Fibroblast of villous mesenchyme (primary cell): ENCODE measurements at places on chromosomes 4 and X. TPM values are rescaled to one million over a fixed set of nuclear protein-coding genes. Genes with fewer than 3 reads are reported as not detected.

Gene GYPE
- 0.64 and 0.86 TPM in 2 replicates for total RNA-seq

Gene MAPK10
- 4.8 and 12.1 TPM in 2 replicates for total RNA-seq

Gene HERC6
- total RNA-seq: 8.7 and 12.5 TPM in 2 replicates

Gene SCD5
- total RNA-seq: 2.3 and 6.9 TPM in 2 replicates

Gene TNIP3
- 0.32 and 0.43 TPM in 2 replicates for total RNA-seq

Gene USP26
- not detected in 2 replicates for total RNA-seq

DNA sequence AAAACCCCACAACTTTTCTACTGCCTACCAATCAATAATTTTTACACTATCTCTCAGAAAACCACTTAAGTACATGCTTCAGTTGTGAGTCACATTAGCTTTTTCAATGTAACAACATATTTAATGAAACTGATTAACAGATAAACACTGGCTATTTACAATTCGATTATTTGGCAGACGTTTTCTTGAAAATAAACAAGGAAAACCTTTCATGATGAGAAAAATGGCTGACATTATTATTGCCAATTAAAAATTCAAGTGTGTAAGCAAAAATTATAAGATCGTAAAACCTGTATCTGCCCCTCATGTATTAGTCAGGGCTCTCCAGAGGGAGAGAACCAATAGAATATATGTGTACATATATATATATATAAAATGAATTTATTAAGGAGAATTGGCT is 1555.5 kb upstream of the IGFBP7 start:
- DNase-seq: no peak

DNA sequence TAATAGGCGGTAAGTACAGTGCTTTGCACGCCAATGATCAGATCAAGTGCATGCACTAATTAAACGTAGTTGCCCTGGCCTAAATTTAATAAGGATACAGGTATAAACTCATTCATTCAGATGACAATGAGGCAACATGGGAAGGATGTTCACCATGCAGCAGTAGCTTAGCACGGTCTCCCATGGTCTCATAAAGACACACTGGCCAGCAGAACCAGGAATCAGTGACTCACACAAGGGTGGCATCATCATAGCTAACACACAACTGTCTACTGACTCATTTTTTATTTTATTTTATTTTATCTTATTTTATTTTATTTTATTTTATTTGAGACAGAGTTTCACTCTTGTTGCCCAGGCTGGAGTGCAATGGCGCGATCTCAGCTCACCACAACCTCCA is 42.7 kb downstream of the TMEM156 start:
- no peak for DNase-seq

- DNase-seq: no peak
Measured at GRCh38 chr4:118823471-118823870, 12.5 kb downstream of the SEC24D start.

DNA sequence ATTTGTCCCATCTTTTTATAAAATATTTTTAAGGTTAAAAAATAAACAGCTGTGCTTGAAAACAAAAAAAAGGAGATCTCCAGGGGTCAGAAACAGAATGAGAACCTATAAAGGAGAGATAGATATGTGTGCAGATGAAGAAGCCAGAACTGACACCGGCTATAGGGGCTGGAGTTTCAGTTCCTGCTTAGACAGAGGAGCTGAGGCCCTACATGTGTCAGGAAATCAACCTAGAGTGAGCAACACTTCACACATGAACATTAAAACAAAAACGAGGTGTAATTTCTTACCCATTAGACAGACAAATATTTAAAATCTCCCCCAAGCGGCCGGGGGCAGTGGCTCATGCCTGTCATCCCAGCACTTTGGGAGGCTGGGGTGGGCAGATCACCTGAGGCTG is 17.8 kb upstream of the HUWE1 start:
- no peak for DNase-seq

- DNase-seq: no peak
Measured at GRCh38 chr4:95251568-95251967, 297.2 kb downstream of the UNC5C start.

DNA sequence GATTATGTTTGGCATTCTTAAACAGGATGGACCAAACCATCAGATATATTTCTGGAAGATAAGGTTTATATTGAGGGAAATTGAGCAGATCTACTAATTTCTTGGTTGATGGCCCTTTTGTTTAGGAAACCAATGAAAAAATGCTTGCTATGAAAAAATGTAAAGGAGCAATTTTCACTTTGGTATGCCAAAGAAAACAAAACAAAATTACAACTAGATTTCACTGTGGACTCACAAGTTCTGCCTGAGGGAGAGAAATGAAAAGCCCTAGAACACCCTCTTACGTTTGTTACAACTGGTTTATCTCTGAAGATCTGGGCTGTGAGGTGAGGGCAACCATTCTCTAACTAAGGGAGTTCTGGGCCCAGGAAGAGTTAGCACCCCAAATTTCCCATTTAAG is 122.5 kb upstream of the IL15 start:
- no peak for DNase-seq

- no peak for DNase-seq
Measured at GRCh38 chrX:72366178-72366577, 60.5 kb upstream of the CITED1 start.

DNA sequence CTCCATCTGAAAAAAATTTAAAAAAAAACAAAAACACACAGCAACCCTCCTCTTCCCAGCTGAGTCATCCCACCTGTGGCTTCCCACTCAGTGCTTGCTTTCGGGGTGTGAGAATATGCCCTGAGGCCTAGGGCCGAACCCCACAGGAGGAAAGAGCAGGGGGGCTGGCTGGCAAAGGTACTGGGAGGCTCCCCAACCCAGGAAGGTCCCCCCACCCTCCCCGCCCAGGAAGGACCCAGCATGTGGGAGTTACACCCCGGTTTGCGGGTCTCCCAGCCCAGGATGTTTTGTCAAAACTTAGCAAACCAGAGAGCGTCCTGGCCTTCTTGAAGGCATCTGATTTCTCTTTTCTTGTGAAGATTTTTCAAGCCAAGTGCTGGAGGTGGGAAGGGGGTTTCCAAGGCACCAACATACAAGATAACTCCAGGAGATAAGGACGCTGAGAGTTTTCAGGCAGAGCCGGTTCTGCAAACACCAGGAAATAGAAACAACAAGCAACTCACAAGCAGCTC is 25.7 kb upstream of the CSF2RA start:
- DNase-seq: no peak

- no peak for DNase-seq
Measured at GRCh38 chr4:82362565-82362964, 11.2 kb downstream of the HNRNPD start.

DNA sequence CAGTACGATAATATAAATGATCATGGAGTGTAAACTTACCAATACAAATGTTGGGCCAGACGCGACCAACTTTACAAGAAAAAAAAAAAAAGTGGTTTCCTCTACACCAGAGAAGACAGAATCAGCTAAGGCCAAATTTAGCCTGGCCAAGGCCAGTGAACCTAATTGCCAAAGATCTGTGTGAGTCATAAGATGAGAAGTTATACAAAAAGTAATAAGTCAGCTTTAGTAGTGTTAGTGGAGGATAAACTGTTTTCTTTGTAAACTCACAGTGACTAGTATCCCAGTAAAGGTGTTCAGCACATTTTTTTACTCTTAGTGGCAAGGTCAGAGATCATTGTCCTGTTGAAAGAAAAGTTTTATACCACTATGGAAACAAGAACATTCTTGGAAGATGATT is 531.4 kb upstream of the TECRL start:
- no peak for DNase-seq

DNA sequence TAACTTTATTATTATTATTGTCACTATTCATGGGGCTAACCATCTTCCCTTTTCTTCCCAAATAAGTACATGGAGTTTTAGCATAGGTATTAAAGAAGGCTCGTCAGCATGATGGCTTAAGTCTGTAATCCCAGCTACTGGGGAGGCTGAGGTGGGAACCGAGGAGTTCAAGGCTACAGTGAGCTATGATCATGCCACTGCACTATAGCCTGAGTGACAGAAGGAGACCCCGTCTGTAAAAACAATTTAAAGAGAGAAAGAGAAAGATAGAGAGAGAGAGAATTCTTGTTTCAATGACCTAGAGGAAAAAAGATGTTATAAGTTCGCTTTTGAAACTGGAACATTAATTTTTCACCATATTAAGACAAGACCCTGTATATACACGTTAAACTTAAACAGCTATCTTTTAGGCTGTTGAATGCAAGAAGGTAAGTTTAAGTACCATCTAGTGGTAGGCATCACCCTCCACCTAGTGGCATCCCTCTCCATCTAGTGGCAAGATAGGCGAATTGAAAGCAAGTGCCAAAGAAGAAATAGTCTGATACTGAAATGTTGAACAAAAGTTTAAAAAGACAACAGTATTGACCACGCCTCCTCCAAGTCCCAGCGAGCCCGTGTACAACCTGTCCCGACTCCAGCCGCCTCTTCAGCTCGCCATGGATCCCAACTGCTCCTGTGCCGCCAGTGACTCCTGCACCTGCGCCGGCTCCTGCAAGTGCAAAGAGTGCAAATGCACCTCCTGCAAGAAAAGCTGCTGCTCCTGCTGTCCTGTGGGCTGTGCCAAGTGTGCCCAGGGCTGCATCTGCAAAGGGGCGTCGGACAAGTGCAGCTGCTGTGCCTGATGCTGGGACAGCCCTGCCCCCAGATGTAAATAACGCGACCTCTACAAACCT is 26.0 kb upstream of the YTHDC1 start:
- peak; percentile 74 for DNase-seq

- DNase-seq: no peak
Measured at GRCh38 chr4:159697322-159698283, 594.7 kb downstream of the RAPGEF2 start.

DNA sequence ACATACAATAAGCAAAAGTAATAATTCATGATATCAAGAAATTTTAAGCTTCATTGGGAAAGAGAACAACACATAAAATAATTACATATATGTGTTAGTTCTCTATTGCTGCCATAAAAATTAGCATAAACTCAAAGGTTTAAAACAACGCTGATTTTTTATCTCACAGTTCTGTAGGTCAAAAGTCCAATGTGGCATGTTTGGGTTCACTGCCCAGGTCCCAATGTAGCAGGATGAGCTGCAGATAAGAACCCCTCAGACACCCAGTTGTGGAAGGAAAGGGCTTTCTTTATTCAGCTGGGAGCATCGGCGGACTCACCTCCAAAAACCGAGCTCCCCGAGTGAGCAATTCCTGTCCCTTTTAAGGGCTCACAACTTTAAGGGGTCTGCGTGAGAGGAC is 13.1 kb upstream of the MAGEB16 start:
- no peak for DNase-seq

DNA sequence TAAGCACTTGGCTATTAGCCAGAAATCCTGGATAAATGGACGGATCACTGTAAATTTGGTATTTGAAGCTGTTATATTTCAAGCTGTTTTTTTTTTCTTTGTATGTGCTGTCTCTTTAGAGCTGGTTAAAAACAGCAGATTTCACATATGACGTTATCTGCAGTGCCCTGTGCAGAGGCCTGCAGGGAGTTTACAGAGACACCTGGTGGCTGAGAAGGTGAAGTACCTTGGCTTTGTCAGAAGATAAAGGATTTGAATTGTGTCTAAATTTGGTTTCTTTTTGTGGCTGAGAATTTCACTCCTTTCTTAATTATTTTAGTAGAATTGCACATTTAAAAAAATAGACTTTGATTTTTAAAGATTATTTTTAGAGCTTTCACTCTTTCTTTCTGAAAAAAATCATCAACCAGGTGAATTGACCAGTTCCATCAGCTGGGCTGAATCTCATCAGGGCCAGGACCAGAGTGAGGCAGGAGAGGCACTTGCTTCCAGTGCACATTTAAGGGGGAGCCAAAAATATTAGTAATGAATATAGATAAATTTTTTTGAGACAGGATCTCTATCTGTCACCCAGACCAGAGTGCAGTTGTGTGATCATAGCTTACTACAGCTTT is 9.6 kb upstream of the CHRNA9 start:
- DNase-seq: peak; percentile 76

DNA sequence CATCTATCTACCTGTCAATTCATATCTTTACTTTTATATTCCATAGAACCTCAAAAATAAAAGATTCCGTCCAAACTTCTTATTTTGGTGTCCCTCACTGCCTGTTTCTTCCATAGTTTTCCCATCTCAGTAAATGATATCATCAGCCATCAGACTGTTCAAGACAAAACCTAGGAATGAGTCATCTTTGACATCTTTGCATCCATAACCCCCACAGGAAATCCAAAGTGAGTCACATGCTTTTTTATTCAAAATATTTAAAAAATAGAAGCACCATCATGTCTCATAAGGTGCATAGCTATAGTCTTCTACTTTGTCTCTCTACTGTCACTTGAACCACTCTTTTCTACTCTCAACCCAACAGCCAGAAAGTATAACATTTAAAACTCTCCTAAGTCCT is 29.9 kb upstream of the CXXC4 start:
- peak; percentile 4 for DNase-seq

- DNase-seq: no peak
Measured at GRCh38 chrX:17743913-17744312, 6.6 kb downstream of the SCML1 start.

DNA sequence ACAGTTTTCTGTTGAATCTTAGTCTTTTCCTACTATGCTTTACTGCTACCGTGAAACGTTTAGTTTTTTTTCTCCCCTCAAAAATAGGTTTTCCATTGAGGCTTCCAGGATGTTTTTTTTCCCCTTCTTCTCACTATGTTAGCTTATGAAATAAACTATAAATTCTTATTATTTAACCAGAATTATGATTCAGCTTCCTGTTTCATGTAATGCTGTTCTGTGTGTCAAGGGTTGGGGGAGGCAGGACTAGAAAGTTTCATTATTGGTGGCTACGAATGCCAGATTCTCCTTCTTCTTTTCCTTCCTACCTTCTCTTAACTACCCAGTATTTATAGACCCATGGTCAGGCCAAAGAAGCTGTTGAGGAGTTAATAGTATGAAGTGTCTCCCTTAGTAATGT is 11.8 kb downstream of the CLCN5 start:
- no peak for DNase-seq

- DNase-seq: peak; percentile 56
Measured at GRCh38 chr4:186724058-186724863, 605 bp upstream of the FAT1 start.

GRCh38 chr4:154626793-154627484 is 14.5 kb upstream of the FGG start:
- DNase-seq: peak; percentile 28

DNA sequence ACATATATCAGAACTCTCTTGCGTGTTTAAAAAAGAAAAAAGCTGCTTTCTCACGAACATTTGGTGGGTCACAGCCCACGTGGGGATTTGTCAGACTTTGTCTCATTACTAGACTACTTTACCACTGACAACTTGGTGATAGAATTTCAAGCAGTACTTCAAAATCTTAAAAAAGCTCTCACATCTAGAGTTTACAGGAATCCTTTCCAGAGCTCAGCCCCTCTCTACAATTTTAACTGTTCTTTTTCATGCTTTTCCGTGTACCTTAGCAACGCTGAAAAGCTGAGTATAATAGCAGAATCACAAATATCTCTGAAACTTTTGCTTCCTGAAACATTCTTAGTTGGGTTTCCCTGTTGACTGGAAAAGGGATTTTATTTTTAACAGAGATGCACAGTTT is 50.2 kb downstream of the SMAD1 start:
- DNase-seq: no peak

DNA sequence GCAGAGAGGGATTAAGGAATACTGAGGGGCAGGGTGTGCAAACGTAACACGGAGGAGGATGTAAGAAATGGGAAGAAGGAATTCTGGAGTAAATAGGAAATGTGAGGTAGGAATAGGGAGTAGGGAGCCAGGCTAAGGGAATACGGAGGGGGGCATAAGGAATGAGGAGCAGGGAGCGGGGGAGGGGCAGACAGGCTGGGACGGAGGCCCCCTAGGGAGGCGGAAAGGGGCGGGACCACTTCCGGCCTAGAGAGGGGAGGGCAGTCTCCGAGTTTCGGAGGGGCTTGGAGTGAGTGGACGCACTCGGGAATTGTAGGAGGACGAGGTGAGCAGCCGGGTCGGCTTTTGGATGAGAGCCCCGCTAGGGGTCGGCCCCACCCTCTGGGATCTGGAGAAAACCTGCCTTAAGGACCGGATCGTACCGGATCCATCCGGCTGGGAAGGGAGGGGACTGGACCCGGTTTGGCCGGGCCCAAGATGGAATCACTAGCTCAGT is 612 bp downstream of the MAGED2 start:
- DNase-seq: no peak
